ENCODE measurements at places on chromosomes 1 and 21. TPM values are rescaled to one million over a fixed set of nuclear protein-coding genes. Genes with fewer than 3 reads are reported as not detected.

AIRE gene
- total RNA-seq = not detected

DNA sequence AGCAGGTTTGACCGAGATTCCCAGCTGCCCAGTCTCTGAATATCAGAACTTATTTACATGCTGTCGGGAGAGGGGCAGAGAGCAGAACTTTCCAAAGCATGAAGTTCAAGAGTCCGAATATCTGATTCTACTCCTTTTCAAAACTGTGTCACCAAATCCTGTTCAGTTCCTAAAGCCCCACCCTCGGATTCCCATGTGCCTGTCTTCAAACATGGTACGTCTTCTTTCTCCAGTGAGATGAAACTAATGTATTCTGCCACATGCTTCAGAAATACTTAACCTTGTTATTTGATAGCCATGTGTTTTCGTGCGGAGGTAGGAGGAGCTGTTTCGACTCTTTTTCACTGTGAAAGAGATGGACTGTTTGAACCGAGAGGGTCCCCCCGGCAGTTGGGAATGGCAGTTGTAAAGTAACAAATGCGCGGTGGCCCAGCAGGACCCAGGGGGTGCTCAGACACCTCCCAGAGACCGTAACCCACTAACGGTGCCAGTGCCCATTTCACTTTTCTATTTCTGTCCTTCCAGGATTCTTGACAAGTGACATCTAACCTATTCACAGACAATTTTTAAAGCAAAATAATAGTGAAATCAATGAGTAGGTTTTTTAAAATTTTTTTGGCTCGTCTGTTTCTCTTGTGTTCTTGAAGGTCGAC is 67.2 kb downstream of the ZBTB18 start:
- DNase-seq = no peak

DNA sequence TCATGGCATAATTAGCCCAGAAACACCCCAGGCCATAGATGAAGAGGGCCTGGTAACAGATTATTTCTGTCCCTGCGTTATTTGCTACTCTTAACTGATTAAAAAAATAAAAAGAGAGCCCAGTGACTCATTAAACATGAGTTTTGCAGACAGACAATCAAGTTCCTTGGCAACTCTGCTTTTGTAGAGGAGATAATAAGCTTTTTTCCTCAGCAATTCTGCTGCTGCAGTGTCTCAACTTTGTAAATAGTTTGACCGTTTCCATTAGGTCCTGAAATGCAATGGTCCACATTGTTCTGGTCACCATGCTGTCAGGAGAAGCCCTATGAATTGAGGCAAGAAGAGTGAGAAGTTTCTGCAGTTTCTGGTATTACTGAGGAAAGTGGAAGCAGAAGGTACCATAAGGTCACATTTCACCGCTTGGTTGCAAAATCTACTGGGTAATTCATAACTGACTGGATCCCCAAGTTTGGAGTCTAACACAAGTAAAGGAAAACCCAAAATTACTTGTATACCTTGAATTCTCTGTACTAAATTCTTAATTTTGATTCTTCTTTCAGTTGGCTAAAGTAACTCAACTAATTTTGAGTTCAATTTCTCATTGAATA is 139.5 kb downstream of the ZZZ3 start:
- no peak for DNase-seq

GRCh38 chr1:99608058-99608457 is 37.9 kb upstream of the PALMD start:
- no peak for DNase-seq

DNA sequence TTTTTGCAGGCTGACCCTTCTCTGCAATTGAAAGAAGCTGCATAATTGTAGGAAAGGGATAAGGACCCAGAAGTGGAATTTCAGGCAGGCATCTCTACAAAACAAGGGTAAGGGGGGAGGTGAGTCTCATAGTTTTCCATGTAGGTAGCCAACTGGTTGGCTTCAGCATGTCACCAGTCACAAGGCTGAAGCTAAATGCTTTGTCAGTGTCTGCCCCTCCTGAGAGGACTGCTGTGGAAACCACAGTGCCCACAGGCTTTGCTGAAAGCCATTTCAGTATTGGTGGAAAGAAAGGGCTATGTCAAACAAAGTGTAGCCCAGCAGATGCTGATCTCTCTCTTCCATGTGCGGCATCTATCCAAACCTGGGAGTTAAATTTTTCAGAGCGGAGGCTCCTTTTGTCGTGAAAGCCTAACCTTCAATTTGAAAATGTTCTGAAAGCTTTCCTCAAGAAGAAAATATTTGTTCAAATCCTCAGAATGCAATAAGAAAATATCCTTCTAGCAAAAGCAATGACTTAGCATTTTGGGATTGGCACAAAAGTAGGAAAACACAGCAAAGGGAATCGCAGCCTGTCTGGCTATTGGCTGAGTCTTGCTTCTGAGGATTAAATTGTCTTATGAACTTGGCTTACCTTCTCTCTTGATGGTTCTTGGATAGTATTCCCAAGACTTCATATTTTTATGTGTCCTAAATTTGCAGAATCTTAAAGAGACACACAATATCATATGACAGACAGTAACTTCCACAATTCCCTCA is 591.7 kb downstream of the PLPP3 start:
- DNase-seq = no peak

Measured in PC-9 (cell line).